NCI-H510A (cell line): ENCODE measurements at places on chromosomes 2 and 18.

GRCh38 chr2:46346719-46347118 lies 49.5 kb downstream of the EPAS1 start:
- DNase-seq = no peak

GRCh38 chr2:8394569-8395359 lies 287.1 kb upstream of the ID2 start:
- DNase-seq = no peak

GRCh38 chr18:4208366-4208765 lies 246.7 kb downstream of the DLGAP1 start:
- no peak for DNase-seq

GRCh38 chr18:45526114-45526841 lies 89.0 kb upstream of the SLC14A2 start:
- DNase-seq = no peak

DNA sequence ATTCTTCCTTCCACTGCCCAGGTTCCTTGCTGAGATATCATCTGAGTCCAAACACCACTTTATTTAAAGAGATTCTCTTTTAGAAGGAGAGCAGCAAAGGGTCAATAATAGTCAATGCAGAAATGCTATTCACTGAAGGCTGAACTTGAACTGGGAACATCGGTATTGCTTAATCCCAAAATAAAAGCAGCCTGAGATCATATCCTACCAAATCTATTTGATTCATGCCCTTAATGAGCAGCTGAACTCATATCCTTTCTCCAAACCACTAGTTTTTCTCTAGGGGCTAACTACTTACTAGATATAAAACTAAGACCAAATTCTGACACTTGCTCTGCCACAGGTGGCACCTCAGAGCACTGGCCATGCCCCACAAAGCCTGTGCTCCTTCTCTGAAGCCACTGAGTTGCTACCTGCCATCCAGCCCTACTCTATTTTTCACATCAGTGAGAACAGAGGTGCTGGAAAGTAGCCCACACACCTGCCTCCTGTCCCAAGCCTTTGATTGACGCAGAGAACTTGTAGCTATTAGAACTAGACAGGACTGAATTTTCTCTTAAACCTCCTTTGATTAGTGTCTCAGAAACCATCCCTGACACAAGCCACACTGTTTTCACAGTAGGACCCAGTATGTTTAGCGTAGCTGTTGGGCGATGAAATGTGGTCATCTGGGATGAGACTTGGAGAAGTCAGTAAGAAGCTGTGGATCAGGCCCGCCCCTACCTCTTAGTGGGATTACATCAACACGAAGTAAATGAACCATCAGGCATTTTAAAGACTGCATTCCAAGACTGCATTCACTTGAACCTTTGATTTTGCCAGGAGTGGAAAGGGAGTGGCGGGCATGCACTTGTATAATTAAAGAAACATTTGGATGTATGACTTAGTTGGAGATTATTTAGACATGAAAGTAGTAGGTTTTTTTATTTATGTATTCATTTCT lies 124.3 kb downstream of the RBMS1 start:
- DNase-seq = no peak

- DNase-seq = no peak
Observed at GRCh38 chr2:53216805-53217204, 550.8 kb upstream of the CHAC2 start.

GRCh38 chr2:133760376-133760775 lies 192.1 kb upstream of the NCKAP5 start:
- DNase-seq = no peak

DNA sequence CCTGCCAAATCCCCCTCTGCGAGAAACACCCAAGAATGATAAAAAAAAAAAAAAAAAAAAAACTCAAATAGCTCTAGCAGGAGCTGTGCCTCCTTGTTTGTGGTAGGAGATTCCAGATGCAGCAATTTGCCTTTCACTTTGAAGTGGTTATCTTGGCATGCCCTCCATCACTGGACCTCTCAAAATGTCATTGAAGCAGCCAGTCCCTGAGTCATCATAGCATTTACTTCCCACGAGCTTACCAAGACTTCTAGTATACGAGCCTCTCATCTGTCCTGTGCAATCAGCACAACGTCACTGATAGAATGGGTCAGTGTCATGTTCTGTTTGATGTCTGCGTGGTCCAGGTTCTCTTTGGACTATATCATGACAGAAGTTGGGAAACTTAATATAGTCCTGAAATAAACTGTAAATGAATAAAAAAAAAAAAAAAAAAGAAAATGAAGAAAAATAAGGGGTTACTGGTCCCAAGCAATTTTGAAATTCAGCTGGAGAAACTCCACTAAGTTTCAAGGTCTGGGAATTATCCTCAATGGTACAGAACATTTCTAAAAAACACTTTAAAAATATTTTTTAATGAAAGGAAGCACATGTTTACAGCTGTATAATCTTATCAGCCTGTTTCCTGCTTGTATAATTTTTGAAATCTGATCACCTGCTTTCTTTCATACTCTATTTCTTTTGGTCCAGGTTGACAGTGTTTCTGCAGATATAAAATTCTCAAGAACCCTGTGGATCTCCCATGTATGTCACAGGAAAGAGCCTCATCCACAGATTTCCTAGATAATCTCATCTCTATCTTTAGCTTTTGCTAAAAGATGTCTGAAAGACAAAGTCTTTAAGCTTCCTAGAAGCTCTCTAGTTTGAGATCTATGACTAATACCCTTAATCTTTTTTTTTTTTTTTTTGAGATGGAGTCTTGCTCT lies 74.1 kb upstream of the EHBP1 start:
- no peak for DNase-seq

DNA sequence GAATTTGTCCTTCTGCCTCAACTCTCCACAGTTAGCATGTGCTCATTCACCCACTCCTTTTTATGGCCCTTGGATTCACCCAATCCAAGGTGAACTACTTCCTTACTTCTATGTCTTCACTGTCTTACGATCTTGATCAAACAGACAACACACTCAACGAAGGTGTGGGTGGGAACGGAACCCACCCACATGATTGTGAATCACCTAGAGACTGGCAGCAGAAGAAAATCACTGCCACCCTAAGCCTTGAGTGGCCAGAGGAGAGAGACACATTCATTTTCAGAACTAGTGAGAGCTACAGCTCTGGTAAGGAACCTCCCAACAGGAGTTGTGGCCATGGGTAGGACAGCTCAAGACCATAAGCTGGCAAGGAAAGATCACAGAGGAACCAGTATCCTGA lies 194.3 kb downstream of the PLCL1 start:
- DNase-seq = no peak

GRCh38 chr18:50956116-50956515 lies 11.7 kb upstream of the ELAC1 start:
- no peak for DNase-seq

GRCh38 chr2:231693956-231694355 lies 14.4 kb upstream of the PTMA start:
- no peak for DNase-seq

- no peak for DNase-seq
Observed at GRCh38 chr2:220104871-220105351, 477.5 kb downstream of the SLC4A3 start.
